ENCODE measurements at places on chromosomes 6 and 20.

- DNase-seq, result no peak
These were observed 834 bp upstream of the CTSZ start for GRCh38 chr20:59007665-59008511.

- no peak for DNase-seq
These were observed 81.6 kb upstream of the SCP2D1 start for GRCh38 chr20:18731940-18732339.

DNA sequence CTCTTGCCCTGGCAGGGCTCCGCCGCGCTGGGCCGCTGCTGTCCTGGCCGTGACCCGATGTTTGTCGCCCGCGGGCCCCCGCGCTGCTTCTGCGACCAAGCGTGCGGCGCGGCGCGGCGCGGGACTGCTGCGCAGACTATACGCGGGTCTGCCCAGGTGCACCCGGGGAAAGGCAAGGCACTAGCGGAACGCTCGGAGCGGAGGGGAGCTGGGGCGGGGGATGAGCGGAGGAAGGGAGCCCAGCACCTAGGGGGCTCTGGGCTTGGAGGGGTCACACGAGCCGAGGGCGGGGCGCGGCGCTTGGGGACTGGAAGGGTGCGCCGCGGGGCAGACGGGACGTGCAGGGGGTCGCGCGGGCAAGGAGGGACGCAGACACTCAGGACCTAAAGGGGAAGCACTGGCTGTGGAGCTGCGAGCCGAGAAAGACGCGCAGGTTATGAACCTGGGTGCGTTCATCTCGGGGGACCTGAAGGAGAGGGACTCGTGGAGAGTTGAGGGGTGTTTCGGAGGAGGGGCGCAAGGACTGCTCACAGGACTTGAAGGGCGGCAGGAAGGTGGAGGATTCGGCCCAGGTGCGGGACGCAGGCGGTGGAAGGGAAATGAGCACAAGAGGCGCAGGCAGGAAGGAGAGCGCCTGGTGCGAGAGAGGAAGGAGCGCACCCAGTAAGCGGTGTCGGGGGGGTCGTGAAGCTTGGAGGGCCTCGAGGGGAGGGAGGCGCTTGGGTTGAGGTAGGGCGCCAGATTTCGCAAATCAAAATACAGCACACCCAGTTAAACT, 40.8 kb upstream of the ZNFX1 start:
- DNase-seq, result no peak

DNA sequence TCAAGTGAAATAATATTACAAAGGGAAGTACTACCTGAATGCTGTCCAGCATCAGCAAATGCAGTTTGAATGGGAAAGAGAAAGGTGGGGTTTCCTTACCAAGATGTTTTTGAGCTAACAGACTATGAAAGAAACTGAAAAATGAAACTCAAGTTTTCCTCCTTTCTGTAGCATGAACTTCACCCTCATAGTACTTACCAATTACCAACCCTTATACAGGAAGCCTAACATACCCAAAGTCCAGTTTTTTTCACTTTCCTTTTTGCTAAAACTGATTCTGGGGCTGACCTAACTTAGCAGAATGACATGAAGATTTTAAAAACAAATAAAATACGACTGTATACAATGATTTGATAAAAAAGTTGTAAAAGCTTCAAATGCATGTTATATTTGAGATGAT, 5.2 kb downstream of the ZNFX1 start:
- no peak for DNase-seq

GRCh38 chr20:52760791-52761190, 211.4 kb upstream of the TSHZ2 start:
- DNase-seq, result no peak

- no peak for DNase-seq
These were observed 236.1 kb downstream of the SYNDIG1 start for GRCh38 chr20:24705486-24705885.

DNA sequence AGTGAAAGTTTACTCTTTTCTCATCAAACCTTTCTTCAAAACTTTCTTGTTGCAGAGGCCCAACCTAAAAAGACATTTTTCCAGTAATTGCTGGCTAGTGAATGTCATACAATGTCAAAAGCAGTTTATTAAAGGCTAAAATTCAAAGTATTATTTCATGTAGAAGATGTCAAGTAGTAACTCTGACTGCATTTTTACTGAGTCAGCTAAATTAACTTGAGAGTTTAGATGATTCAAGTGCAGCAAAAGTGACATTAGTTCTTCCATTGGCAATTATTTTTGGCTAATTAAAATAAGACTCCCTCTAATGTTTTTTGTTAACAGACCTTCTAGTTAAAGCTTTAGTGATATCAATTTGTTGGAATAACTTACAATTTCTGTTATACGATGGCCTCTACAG, 1438.5 kb downstream of the GRIK2 start:
- DNase-seq, result no peak

DNA sequence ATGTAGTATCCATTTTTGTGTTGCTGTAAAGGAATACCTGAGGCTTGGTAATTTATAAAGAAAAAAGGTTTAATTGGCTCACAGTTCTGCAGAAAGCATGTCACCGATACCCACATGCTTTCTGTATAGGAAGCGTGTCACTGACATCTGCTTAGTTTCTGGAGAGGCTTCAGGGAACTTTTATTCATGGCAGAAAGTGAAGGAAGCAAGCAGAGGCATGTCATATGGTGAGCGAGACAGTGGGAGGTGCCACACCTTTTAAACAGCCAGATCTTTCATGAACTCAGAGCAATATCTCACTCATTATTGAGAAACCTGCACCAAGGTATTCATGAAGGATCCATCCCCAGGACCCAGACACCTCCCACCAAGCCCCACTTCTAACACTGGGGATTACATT, 3.5 kb downstream of the SUMO4 start:
- DNase-seq, result no peak

DNA sequence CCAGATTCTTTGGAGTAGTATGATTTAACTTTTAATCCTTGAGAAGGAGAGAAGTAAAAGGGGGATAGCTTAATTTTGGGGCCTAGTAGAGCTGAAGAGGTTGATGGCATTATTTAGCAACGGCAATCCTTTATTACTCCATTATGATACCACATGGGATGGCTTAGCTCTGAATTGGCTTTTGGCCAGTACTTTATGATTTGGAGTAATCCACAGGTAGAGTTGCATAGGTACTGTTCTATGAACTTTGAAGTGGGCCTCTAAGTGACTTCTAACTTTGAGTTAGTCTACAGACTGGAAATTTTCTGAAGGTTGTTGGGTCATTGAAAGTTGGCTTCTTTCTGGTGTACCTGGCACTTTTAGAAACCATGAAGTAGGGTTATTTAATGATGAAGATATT, 11.6 kb downstream of the YWHAB start:
- no peak for DNase-seq

DNA sequence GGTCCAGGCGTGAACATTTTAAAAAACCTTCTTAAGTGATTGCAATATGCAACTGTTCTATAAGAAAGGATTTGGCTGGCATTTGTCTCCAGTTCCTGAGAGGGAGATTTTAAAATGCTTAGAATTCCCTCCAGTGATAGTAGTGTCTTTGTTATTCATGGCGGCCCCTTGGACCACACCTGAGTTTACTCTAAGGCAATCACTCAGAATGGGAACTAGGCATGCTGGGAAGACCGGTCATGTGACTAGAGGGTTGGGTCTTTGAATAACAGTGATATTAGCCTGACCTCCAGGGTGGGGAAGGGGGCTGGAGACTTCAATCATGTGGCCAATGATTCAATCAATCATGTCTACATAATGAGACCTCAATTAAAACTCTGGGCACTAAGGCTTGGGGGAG, 50.7 kb upstream of the UTRN start:
- DNase-seq, result no peak

DNA sequence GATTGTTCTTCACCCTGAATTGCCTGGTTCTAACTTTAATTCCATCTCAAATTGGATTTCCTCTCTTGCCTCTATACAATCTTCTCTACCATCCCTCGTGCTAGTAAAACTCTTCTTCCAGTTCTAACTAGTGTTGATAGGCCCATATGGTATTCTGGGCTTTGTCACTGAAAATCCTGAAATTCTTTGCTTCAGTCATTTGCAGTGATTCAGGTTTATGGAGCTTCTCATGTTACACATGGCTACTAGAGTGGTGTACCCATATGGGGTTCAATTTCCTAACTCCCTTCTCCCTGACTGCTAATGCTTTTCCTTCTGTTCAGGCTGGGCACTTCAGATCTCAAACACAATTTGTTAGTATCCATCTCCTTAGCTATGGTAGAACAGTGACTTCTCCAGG, 956.6 kb downstream of the KIF16B start:
- no peak for DNase-seq

DNA sequence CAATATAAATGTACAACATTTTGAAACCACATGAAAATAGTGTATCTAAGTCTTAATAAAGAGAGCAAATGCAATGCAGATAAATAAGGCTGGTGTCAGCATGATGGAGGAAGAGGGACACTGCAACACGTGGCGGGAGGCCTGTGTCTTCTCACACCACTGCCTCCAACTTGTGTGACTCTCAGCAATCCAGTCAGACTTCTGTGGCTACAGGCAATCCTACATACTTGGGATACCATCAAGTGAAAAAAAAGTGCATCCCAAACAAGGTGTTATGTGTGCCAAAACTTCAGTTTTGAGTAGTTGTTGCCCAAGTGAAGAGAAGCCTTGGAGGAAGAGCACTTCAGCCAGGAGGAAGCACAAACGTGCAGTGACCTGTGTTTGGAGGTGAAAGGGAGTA, 68.6 kb downstream of the PKIB start:
- no peak for DNase-seq

DNA sequence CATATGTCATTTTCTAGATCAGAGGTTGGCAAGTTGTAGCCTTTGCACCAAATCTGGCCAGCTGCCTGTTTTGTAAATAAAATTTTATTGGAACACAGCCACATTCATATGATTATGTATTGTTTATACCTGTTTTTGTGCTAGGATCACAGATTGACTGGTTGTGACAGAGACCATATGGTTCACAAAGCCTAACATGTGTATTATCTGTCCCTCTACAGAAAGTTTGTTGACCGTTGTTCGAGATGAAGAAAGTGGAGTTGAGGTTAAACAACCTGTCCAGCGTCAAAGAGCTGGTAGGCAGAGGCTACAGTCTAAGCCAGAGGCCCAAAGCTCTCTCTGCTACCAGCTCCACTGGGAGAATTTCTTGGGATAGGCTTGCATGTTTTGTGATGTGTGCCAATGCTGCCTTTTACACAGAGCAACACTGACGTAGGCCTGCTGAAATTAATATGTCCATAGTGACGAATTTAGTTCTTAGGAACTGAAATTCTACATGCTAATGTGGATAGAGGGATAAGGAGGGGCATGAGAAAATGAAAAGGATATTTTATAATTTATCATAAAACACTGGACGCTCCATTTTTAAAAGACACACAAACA, 11.7 kb upstream of the IGF2R start:
- no peak for DNase-seq

- DNase-seq, result no peak
These were observed 9.5 kb upstream of the ADGRG6 start for GRCh38 chr6:142292166-142292924.

GRCh38 chr20:36308986-36309385, 2.8 kb downstream of the DLGAP4 start:
- DNase-seq, result no peak

DNA sequence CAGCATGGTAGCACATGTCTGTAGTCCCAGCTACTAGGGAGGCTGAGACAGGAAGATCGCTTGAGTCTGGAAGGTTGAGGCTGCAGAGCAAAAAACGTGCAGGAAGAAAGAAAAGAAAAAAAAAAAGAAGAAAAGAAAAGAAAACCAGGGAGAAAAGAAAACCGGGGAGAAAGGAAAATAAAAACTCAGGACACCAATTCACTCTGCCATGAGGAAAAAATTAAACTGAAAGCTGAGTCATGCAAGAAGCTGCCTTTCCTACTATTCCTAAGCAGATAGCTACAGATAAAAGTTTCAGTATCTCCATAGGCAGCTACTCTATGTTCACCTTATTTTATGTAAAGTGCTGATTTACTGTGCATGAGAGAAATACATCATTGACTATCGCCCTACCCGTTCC, 10.5 kb downstream of the PTGIS start:
- peak; percentile 42 for DNase-seq

GRCh38 chr6:12356431-12356830, 66.3 kb downstream of the EDN1 start:
- no peak for DNase-seq

DNA sequence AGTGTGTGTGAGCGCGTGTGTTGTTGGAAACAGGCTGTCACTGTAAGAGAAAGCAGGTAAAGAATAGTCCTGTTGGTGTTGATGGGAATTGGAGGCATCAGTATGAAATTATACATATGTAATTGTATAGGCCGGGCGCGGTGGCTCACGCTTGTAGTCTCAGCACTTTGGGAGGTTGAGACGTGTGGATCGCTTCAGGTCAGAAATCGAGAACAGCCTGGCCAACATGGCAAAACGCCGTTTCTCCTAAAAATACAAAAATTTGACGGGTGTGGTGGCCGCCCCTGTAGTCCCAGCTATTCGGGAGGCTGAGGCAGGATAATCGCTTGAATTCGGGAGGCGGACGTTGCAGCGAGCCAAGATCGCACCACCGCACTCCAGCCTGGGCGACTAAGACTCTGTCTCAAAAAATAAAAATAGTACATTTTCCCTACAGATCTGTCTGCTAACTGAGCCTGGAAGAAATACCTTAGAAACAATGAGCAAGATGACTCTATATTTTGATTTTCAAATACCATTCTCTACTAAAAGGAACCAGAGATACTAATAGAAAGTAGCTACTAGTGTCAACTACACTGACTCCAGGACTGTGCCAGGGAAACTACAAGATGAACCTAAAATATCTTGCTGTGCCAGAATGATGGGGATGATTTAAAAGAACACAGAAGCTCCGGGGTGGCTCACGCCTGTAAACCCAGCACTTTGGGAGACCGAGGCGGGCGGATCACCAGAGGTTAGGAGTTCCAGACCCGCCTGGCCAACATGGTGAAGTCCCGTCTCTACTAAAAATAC, 110.8 kb downstream of the TRIM27 start:
- DNase-seq, result no peak

GRCh38 chr6:126701676-126702560, 362.0 kb downstream of the CENPW start:
- DNase-seq, result no peak

DNA sequence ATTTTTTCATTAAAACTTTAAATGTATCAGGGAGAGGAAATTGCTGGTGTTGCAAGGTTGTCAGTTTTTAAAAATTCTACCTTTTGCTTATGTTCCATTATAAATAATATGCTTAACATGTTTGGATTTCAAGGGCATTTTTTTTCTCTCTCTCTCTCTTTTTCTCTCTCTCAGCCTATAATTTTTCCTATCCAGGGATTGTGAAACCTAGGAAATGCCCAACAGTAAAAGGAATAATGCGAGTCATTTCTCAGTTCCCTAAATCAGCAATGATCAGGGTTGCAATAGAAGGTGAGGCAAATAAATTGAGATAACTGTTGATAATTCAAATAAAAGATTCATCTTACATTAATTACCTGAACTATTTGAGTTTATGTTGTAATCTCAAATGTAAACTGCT, 53.2 kb upstream of the IFNGR1 start:
- no peak for DNase-seq
